ENCODE measurements at places on chromosomes 1 and 21.

DNA sequence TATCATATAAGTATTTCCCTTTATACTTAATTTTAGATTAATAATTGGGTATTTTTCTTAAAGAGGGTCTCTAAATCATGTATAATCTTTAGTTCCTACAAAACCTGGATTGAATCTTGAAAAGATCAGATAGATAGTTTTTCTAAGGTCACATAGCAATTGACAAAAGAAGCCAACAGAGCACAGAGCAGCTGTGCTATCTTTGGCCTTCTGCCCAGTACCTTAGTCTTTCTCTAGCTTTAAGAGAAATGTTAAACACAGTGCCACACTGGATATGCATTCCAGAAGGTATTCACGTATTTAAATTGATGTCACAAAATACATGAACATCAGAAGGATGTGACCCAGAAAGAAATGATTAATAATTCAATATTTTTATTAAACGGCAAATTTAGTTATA lies 86.8 kb downstream of the C21orf91 start:
- DNase-seq = no peak

- no peak for DNase-seq
Measured at GRCh38 chr1:89881415-89882058, 60.7 kb downstream of the LRRC8D start.

DNA sequence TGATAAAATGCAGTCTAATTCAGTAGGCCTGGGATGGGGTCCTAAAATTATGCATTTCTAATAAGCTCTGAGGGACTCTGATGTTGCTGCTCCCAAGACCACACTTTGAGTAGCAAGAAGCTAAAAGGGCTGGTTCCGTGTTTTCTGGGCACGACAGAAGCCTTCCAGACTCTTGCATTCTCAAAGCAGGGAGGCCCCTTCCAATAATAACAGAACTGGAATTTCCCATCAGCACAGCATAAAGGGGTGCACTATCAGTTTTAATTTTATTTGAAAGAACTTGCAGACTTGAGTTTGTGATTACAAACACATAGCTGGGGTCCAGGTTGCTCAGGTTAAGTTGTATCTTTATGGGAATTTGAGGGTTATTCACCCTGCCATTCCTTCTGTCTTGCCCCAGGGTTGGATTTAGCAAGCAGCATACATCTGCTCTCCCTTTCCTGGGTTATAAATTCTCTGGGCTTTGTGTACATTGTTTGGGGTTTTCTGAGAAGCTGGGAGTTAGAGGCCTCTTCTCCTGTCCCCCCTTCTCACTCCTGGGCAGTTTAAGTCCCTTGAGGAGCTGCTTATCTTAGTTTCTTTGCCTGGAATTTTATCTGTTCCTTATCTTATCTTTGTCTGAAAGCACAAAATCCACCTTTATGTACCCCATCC lies 94.2 kb upstream of the SLC2A1 start:
- no peak for DNase-seq

DNA sequence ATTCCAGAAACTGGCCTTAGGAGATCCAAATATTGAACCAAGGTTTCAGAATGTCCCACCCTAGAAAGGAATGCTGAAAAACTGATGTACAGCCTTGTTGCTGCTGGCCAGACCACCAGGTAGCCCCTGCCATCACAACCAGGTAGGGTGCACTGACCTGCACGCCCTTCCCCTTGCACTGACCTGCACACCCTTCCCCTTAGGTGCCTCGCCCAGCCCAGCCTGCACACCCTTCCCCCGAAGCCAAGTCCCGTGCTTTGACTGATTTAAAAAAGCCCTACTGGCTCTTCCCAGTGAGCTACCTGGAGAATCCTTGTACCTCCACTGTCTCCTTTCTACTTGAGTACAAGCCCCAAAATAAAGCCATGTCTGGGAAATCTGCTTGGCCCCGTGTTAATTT lies 26.3 kb upstream of the C1orf198 start:
- no peak for DNase-seq

DNA sequence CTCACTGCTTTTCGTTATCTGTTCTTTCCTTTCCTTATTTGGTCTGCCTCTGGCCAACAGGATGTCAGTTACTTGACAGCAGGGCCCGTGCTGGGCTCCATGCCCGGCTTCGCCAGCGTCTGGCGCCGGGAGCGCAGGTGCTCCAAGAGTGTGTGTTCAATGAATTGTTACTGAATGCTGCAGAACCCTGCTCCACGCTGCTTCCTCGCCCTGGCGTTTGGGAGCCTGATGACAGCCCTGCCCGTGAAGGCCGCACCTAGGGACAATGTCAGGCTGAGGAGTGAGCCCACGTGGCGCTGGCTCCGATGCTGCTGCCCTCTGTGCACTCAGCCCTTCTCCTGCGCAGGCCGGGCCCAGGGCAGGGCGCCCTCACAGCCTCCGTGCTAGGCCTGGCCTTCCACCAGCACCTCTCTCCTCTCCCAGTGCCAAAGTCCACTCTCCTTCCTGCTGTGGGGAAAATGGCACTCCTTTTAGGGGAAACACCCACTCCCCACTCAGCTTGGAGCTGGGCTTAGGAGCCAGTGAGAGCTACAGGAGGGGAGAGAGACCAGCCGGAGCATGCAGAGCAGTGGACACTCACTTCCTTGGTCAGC lies 51.4 kb downstream of the ACBD3 start:
- no peak for DNase-seq

- DNase-seq = no peak
Measured at GRCh38 chr1:236079703-236080102, 14.8 kb upstream of the NID1 start.

GRCh38 chr1:205661429-205662134 lies 18.7 kb downstream of the SLC45A3 start:
- DNase-seq = no peak

- no peak for DNase-seq
Measured at GRCh38 chr21:38440746-38441145, 57.5 kb downstream of the ERG start.

DNA sequence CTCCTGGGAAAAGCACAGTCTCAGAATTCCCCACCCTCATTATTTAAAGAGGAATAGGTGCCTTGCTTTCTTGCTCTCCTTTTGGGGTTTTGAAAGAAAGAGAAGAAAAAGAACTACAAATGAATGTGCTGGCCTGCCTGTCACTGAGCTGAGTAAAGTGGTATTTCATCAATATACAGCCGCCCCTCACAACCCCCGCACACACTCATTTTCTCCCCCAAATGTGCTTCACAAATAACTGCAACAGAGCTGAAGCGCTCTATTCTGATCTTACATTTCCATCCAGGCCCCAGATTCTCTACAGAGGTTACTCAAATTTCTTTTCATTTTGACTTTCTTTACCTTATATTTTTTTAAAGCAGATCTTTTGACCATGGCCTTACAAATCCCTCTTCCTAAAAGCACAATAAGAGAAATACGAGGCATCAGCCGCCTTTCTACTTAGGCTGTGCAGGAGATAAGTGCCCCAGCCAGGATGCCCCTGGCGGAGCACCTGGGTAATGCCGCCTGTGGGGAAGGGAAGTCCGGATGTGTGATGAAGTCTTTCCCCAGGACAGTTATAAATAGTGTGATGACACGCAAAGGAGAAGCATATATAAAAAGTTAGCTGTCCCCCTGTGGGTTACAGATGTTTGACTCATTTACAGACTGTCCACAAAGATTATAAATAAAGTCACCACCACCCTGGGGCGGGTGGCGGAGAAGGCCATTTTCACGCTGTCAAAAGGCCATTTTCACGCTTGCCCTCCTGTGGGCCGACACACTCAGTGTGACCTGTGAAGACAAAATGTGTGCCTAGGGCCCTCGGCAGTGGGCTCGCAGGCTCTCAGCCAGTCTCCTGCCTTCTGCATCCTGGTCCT lies 6.5 kb downstream of the KCNN3 start:
- DNase-seq = peak; percentile 19

GRCh38 chr1:240415532-240415931 lies 196.4 kb downstream of the GREM2 start:
- DNase-seq = no peak

DNA sequence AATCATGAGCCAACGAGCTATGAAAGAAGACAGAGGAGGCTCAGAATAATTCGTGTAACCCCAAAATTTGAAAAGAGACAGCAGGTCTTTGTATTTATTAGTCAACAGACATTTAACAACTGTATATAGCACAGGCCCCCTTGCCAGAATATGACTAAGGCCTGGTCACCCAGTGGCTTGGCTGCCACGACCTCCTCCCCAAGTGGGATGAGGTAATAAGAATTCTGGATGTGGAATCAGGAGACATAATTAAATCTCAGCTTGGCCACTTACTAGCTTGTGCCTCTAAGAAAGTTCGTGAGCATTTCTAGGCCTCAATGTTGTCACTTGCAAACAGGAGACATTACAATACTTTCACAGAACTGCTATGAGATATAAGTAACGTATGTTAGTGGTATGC lies 134.2 kb upstream of the TNFSF4 start:
- no peak for DNase-seq

- DNase-seq = no peak
Measured at GRCh38 chr1:157025856-157026255, 19.7 kb downstream of the ARHGEF11 start.

GRCh38 chr1:234047123-234047522 lies 142.6 kb downstream of the SLC35F3 start:
- DNase-seq = no peak

GRCh38 chr1:77990629-77991204 lies 11.8 kb upstream of the FUBP1 start:
- DNase-seq = no peak

DNA sequence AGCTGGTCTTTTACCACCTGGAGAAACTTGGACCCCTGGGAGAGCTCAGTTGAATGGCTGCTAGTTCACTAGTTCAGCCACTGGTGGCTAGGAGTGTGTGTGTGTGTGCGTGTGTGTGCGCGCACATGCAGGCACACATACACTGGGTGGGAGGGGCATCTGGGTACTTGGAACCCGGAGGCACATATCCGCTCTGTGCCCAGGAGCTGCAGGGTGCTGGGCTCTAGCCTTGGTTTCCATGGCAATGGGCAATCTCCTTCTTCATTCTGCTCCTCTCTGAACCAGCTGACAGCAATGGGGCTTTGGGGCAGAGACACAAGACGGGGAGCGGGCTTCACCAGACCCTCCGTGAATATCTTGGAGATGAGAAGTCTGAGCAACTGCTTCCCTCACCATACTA lies 87.1 kb upstream of the DISP3 start:
- DNase-seq = no peak

GRCh38 chr1:19775317-19775716 lies 24.4 kb downstream of the TMCO4 start:
- DNase-seq = no peak

- DNase-seq = no peak
Measured at GRCh38 chr1:31814041-31814511, 1.7 kb downstream of the SPOCD1 start.

- DNase-seq = no peak
Measured at GRCh38 chr21:31194510-31195293, 149.4 kb downstream of the TIAM1 start.

- DNase-seq = no peak
Measured at GRCh38 chr1:114549137-114549536, 32.3 kb downstream of the BCAS2 start.

GRCh38 chr1:248844526-248844925 lies 6.5 kb downstream of the ZNF672 start:
- DNase-seq = no peak

DNA sequence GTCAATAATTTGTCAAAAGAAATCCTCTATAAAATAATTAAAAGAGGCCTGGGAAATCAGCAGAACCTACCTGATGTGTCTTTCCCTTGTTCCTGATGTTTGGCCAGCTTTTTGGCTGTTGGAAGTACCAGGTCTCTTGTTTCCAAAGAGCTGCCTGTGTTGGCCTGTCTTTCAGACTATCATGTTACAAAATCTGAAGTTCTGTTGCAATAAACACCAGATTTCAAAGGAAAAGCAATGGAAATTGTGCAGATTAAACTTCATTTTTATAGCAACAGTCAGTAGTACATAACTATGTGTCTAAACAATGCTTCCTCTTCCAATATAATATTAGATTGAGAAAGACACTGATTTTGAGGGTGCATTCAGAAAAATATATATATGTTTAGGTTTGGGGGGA lies 647.2 kb upstream of the CXADR start:
- DNase-seq = no peak

- no peak for DNase-seq
Measured at GRCh38 chr1:200556002-200556401, 64.5 kb downstream of the KIF14 start.

GRCh38 chr21:24714646-24715200 lies 892.6 kb downstream of the MRPL39 start:
- DNase-seq = no peak

GRCh38 chr1:232226197-232226712 lies 403.7 kb downstream of the SIPA1L2 start:
- peak; percentile 49 for DNase-seq

- DNase-seq = no peak
Measured at GRCh38 chr1:239706245-239706892, 320.0 kb downstream of the CHRM3 start.

DNA sequence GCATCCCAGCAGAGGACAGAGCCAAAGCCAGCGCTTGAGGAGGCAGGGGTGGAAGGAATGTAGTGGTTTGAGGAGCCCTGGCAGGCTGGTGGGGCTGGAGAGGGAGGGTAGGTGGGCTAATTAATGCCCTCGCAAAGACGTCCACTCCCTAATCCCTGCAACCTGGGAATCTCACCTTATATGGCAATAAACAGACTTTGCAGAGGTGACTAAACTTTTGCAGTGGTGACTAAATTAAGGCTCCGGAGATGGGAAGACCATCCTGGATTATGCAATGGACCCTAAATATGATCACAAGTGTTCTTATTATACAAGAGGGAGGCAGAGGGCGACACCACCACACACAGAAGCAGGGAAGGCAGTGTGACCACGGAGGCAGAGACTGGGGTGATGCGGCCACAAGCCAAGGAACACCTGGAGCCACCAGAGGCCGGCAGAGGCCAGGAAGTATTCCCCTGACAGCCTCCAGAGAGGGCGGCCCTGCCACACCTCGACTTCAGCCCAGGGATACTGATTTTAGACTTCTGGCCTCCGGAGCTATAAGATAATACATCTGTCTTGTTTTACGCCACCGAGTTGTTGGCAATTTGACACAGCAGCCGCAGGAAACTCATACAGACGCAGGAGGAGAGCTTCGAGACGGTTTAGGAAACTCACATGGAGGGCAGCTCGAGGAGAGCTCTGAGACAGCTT lies 23.1 kb upstream of the NPPB start:
- DNase-seq = no peak

DNA sequence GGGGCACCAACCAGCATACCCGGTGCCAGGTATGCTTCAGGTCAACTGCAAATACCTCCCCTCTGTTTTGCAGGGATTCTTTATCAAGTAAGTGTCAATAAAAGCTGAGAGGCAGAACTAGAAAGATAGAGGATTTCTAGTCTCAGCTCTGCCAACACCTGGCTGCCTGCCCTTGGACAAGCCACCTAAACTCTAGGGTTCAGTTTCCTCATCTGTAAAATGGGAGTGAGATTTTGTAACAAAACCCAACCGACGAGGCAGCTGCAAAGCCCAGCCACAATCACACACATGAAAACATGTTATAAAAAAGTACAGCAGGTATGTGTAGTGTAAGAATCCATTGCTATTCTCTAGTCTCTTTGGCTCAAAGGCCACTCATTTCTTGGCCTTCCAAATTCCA lies 8.2 kb downstream of the SSBP3 start:
- DNase-seq = no peak

DNA sequence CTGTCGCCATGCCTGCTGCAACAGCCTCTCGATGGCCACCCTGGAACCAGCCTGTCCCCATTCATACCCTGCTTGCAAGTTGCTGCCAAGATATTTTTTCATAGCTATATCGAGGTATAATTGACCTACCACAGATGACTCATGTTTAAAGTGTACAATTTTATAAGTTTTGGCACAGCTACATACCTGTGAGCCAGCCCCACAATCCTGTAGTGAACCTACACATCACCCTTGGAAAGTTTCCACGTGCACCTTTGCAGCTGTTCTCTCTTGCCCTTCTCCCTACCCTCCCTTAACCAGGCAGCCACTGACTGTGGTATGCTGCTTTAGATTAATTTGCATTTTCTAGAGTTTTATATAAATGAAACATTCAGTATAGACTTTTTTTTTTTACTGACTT lies 23.0 kb upstream of the KCNJ6 start:
- DNase-seq = no peak

Measured in CD4-positive, alpha-beta memory T cell (primary cell).